Trophoblast cell (in vitro differentiated cells and primary cell): ENCODE measurements at places on chromosomes 7 and 10.

- no peak for DNase-seq
These were observed 656.9 kb downstream of the CNTNAP2 start for GRCh38 chr7:146773506-146773905.

- DNase-seq, result no peak
These were observed 392.0 kb downstream of the PAXIP1 start for GRCh38 chr7:154610903-154611302.

GRCh38 chr7:157674027-157674714, 337.4 kb downstream of the DNAJB6 start:
- DNase-seq, result no peak

- no peak for DNase-seq
These were observed 34.0 kb downstream of the C7orf25 start for GRCh38 chr7:42877862-42878261.

- peak; percentile 31 for DNase-seq
These were observed 33.1 kb downstream of the HBP1 start for GRCh38 chr7:107201795-107202450.

DNA sequence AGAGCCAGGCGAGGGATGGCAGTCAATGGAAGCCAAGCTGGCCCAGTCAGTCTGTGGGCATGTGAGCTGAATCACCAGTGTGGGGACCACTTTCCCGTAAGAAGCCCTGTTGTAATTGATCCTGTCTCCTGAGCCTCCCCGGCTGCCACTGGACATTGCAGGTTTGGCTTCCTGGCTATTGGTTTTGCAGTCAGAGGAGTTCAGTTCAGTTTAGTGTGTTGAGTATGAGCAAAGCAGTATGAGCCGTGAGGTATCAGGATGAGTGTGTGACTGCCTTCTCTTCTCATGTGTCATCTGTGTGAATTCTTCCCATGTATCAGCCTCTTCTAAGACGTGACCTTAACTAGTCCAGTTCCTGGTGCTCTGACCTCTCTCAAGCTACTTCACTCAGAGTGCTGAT, 227.4 kb downstream of the PRKG1 start:
- no peak for DNase-seq

- no peak for DNase-seq
These were observed 66.1 kb upstream of the PIP4K2A start for GRCh38 chr10:22780474-22780885.
